CD4-positive, CD25-positive, alpha-beta regulatory T cell (primary cell): ENCODE measurements at places on chromosomes 16 and 17.

DNA sequence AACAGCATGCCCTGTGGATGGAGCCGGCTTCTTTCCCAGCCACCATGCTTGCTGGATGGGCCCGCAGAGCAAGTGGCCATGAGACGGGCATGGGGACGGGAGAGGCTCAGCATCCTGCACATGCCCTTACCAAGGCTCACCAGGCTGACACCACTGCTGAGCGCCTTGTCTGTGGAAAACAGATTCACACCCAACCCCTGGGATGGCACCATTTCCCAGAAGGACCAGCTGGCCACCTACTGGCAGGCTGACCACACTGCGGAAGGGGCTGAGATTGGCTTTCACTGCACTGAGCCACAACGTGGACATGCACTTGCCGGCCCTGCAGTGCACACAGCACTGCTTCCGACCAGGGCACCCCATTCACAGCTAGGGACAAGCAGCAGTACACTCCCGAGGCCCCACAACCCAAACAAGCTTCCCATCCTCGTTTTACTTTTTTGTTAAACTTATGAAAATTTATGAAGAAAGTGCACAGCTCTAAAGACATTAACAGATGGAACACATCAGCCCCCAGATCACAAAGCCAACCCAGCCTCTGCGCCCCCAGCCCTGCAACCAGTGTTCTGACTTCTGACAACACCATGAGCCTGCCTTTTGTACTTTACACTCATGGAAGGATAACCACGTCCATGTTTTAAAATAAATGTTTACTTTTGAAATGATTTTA is 13.9 kb upstream of the KRTAP17-1 start:
- no peaks in the 10 kb centered on the region for H3K36me3 ChIP-seq
- H3K4me3 ChIP-seq: no peak overlapping the region
- no peaks in the 10 kb centered on the region for H3K27me3 ChIP-seq
- DNase-seq: no peak

- H3K4me1 ChIP-seq: peaks cover 58% of the 10 kb centered on the region
- H3K36me3 ChIP-seq: no peaks in the 10 kb centered on the region
- peak; percentile 67 for DNase-seq
These were observed 328.4 kb downstream of the MAF start for GRCh38 chr16:79272141-79272577.

- no peak overlapping the region for H3K4me3 ChIP-seq
- DNase-seq: no peak
- no peaks in the 10 kb centered on the region for H3K27me3 ChIP-seq
- no peak overlapping the region for H3K27ac ChIP-seq
- H3K36me3 ChIP-seq: no peaks in the 10 kb centered on the region
These were observed 659 bp downstream of the KRT15 start for GRCh38 chr17:41518031-41518430.

DNA sequence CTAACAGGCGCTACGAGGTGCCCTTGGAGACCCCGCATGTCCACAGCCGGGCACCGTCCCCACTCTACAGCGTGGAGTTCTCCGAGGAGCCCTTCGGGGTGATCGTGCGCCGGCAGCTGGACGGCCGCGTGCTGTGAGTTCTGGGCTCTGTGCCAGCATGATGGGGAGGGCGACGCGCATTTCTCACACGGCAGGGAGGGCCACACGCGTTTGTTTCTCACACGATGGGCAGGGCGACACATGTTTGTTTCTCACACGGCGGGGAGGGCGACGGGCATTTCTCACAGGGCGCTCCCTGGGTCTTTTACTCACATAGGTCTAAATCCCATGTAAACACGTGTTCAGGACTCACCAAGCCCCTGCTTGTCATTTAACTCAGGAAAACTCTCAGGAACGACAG is 4.4 kb downstream of the GAA start:
- H3K27me3 ChIP-seq: no peaks in the 10 kb centered on the region
- DNase-seq: no peak
- no peak overlapping the region for H3K4me3 ChIP-seq
- H3K4me1 ChIP-seq: peaks cover 11% of the 10 kb centered on the region
- H3K27ac ChIP-seq: no peak overlapping the region
